ENCODE measurements at places on chromosomes 12 and 14. TPM values are rescaled to one million over a fixed set of nuclear protein-coding genes. Genes with fewer than 3 reads are reported as not detected.

Gene KRT6C
- not detected for total RNA-seq

Gene FOXG1
- total RNA-seq, result not detected

Gene AICDA
- not detected for total RNA-seq

Gene OSBPL8
- 115 TPM for total RNA-seq

Gene DLGAP5
- total RNA-seq, result 72.8 TPM

Gene MYF6
- not detected for total RNA-seq

Gene KRT73
- total RNA-seq, result not detected

Gene SDR9C7
- total RNA-seq, result not detected

GRCh38 chr14:22713631-22713950 lies 52.9 kb upstream of the OXA1L start:
- no peaks in the 10 kb centered on the region for H3K36me3 ChIP-seq
- H3K4me1 ChIP-seq, result peaks cover 16% of the 10 kb centered on the region
- peak overlapping the region; percentile 56 for H3K4me3 ChIP-seq
- DNase-seq, result no peak
- H3K27me3 ChIP-seq, result no peaks in the 10 kb centered on the region

GRCh38 chr14:67311868-67312267 lies 47.7 kb downstream of the ATP6V1D start:
- no peak for DNase-seq
- no peaks in the 10 kb centered on the region for H3K4me1 ChIP-seq
- no peaks in the 10 kb centered on the region for H3K27me3 ChIP-seq
- peaks cover 6% of the 10 kb centered on the region for H3K36me3 ChIP-seq
- H3K4me3 ChIP-seq, result no peak overlapping the region

- H3K36me3 ChIP-seq, result no peaks in the 10 kb centered on the region
- H3K27ac ChIP-seq, result no peak overlapping the region
- DNase-seq, result no peak
- H3K4me3 ChIP-seq, result no peak overlapping the region
Measured at GRCh38 chr14:102472791-102473150, 36.8 kb downstream of the ANKRD9 start.

GRCh38 chr12:46133751-46134150 lies 135.1 kb downstream of the SLC38A1 start:
- DNase-seq, result no peak
- no peak overlapping the region for H3K4me3 ChIP-seq
- H3K27ac ChIP-seq, result no peak overlapping the region
- 0 out of 2 replicates have a peak, but pooled peaks cover 4% of the 10 kb centered on the region for H3K4me1 ChIP-seq
- H3K27me3 ChIP-seq, result no peaks in the 10 kb centered on the region

- no peaks in the 10 kb centered on the region for H3K27me3 ChIP-seq
- no peak overlapping the region for H3K4me3 ChIP-seq
- H3K36me3 ChIP-seq, result no peaks in the 10 kb centered on the region
- DNase-seq, result no peak
Measured at GRCh38 chr12:5210923-5211290, 167.2 kb downstream of the KCNA5 start.

GRCh38 chr14:29220566-29220965 lies 454.0 kb downstream of the FOXG1 start:
- no peak for DNase-seq
- no peaks in the 10 kb centered on the region for H3K36me3 ChIP-seq
- H3K27ac ChIP-seq, result no peak overlapping the region
- H3K4me1 ChIP-seq, result no peaks in the 10 kb centered on the region

- H3K36me3 ChIP-seq, result no peaks in the 10 kb centered on the region
- H3K4me1 ChIP-seq, result no peaks in the 10 kb centered on the region
- no peak overlapping the region for H3K4me3 ChIP-seq
- no peaks in the 10 kb centered on the region for H3K27me3 ChIP-seq
- H3K27ac ChIP-seq, result no peak overlapping the region
Measured at GRCh38 chr12:73678335-73678734, 859.3 kb upstream of the ATXN7L3B start.

- no peaks in the 10 kb centered on the region for H3K36me3 ChIP-seq
- H3K4me1 ChIP-seq, result peaks cover 8% of the 10 kb centered on the region
- no peak for DNase-seq
- no peaks in the 10 kb centered on the region for H3K27me3 ChIP-seq
- no peak overlapping the region for H3K27ac ChIP-seq
- no peak overlapping the region for H3K4me3 ChIP-seq
Measured at GRCh38 chr14:71399057-71399487, 491.8 kb downstream of the PCNX1 start.

DNA sequence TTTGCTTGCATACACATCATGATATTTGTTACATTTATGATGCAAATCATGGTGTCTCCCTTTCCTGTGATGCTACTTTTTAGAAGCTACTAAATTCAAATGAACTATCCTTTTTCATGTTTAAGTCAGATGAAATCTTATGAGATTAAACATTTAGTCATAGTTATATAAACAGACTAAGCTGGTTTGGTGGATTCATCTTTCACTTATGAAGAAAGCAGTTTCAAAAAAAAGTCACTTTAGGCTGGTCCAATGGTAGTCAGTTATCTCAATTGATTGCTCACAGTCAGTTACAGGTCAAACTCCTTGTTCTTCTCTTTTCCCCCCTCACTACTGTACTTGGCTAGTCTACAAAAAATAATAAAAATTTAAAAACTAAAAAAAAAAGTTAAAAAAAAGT lies 19.7 kb downstream of the SYCP3 start:
- no peaks in the 10 kb centered on the region for H3K36me3 ChIP-seq
- H3K27ac ChIP-seq, result no peak overlapping the region
- no peaks in the 10 kb centered on the region for H3K27me3 ChIP-seq
- no peak for DNase-seq
- H3K4me3 ChIP-seq, result no peak overlapping the region
- H3K4me1 ChIP-seq, result no peaks in the 10 kb centered on the region

DNA sequence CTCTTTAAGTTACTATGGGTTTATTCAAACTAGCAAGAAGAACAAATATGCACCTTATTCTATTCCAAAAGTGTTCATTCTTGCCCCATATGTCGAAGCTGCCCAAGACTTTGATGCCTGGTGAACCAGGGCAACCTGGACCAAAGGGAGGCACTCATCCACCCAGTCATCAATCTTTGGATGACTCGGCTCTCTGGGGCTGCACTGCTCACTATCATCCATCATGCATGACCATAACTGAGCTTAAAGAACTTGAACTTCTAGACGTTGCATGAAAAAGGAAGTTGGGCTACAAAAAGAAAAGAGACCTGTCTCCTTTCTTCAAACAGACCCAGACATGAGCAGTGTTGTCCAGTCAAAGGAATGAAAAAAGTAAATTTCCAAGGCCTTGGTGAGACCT lies 1.2 kb downstream of the KRT4 start:
- H3K4me1 ChIP-seq, result no peaks in the 10 kb centered on the region
- DNase-seq, result no peak
- no peak overlapping the region for H3K4me3 ChIP-seq
- peaks cover 10% of the 10 kb centered on the region for H3K27me3 ChIP-seq
- no peak overlapping the region for H3K27ac ChIP-seq
- no peaks in the 10 kb centered on the region for H3K36me3 ChIP-seq

DNA sequence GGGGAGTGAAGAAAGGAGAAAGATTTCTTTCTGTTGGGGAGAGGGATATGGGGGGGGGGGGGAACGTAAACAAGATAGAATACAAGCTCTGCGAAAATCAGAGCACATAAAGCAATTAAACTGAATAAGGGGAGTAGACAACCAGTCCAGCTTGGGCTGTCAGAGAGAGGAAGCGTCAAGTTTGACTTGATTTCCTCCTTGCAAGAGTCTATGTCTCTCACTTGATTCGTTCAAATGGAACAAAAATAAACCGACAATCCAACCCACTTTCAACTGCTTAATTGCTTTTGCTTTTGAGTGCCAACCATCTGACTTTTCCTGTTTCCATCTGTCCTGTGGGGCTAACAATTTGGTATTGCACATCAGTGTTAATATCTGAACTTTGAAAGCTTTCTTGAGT lies 942 bp downstream of the SYT1 start:
- peak overlapping the region; percentile 66 for H3K4me3 ChIP-seq

DNA sequence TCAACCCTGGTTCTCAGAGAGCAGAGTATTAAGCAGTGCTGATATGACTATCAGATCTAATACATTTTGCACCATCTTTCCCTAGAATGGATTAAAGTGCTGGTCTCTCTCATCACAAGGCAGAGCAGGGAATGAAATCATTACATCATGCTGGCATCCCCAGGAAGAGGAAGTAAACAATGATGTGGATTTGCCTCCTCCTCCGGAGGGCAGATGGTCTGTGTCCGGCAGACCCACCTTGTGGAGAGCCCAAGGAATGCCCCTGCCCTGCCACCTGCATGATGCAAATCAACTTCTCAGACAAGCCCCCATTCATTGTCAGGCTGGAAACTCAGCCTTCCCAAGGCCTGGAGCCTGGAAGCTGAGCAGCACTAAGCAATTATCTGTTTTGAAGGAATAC lies 1149.1 kb downstream of the VRK1 start:
- H3K27ac ChIP-seq, result no peak overlapping the region
- no peaks in the 10 kb centered on the region for H3K36me3 ChIP-seq
- no peaks in the 10 kb centered on the region for H3K27me3 ChIP-seq
- no peak overlapping the region for H3K4me3 ChIP-seq
- DNase-seq, result no peak

- no peak overlapping the region for H3K4me3 ChIP-seq
- no peak overlapping the region for H3K27ac ChIP-seq
- peaks cover 2% of the 10 kb centered on the region for H3K36me3 ChIP-seq
Measured at GRCh38 chr12:48352157-48352760, 1.5 kb upstream of the ZNF641 start.

- no peaks in the 10 kb centered on the region for H3K27me3 ChIP-seq
- H3K4me1 ChIP-seq, result peaks cover 14% of the 10 kb centered on the region
Measured at GRCh38 chr14:95193081-95193480, 35.8 kb upstream of the DICER1 start.

- no peak overlapping the region for H3K4me3 ChIP-seq
- H3K36me3 ChIP-seq, result no peaks in the 10 kb centered on the region
- H3K27me3 ChIP-seq, result no peaks in the 10 kb centered on the region
- no peak for DNase-seq
- no peak overlapping the region for H3K27ac ChIP-seq
Measured at GRCh38 chr12:110668480-110669192, 20.3 kb downstream of the HVCN1 start.

DNA sequence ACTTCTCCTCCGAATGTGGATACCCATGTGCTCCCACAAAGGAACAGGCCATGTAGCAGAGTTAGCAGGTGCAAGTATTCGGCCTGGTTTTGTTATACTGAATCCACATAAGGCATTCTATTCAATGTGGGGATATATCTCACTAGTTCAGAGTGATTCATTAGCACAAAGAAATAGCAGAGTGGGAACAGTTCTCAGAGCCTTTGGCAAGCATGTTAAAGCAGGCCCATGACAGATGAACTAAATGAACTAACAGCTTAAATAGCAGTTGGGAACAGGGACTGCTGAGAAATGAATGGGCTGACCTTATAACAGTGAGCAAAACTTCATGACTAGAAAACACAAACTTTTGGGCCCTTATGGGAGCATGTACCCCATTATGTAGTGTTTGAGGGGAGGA lies 352.0 kb downstream of the FLRT2 start:
- H3K4me1 ChIP-seq, result no peaks in the 10 kb centered on the region
- H3K27ac ChIP-seq, result no peak overlapping the region
- no peaks in the 10 kb centered on the region for H3K27me3 ChIP-seq
- H3K36me3 ChIP-seq, result no peaks in the 10 kb centered on the region

DNA sequence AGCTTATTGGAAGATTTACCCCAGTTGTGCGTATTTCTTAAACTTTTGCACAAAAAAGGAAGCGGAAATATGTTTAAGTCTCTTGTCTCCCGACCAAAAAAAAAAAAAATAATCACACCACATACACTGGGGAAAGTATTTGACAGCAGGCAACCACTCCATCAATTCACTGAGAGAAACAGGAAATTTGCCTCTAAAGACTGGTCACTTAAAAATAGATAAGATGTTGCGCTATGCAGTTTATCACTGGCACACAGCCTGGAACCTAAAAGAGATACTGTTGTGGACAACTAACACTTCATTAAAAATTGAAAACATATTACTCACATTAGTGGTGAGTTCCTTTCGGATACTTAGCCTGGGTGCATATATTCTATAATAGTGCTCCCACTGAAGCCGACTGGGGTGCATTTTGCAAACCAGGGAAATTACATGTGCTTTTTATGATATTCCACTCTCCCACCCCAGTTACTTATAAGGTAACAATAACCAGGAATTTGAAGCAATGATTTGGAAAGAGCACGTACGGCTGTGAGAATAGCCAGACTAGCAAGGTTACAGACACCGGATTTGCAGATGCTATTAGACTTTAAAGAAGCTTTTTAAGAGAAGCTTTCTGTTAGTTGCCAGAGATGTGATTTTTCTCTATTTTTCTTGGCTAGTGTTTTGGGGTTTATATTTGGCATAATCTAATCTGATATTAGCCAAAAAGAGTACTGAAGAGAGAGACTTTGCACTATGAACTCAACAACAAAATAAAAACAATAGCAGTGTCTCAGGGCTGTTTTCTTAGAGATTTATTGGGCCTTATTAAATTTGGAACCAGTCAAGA lies 311.5 kb downstream of the NOVA1 start:
- no peaks in the 10 kb centered on the region for H3K4me1 ChIP-seq
- H3K36me3 ChIP-seq, result no peaks in the 10 kb centered on the region
- no peak overlapping the region for H3K4me3 ChIP-seq
- H3K27me3 ChIP-seq, result no peaks in the 10 kb centered on the region
- no peak overlapping the region for H3K27ac ChIP-seq
- no peak for DNase-seq

GRCh38 chr12:111720457-111720856 lies 34.6 kb downstream of the ACAD10 start:
- no peaks in the 10 kb centered on the region for H3K4me1 ChIP-seq
- H3K4me3 ChIP-seq, result no peak overlapping the region
- H3K36me3 ChIP-seq, result peaks cover 16% of the 10 kb centered on the region
- DNase-seq, result no peak
- H3K27ac ChIP-seq, result no peak overlapping the region

DNA sequence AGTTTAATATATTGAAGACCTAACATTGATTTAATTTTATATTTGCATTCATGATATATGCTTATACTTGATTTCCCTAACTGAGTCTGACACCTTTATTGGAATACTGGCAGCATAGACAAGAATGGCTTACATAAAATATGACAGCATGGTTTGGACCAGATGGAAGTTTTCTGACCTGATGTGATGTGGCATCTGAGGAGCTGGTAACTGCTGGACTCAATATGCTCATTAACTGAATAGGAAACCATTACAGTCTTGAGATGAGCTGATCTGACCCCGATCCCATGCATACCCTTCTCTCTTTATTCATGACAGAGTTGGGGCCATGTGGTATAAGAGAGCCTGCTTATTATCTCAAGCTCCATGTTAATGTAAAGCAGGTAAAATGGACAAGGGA lies 604.8 kb upstream of the SEL1L start:
- H3K4me3 ChIP-seq, result no peak overlapping the region
- DNase-seq, result no peak
- H3K36me3 ChIP-seq, result no peaks in the 10 kb centered on the region
- no peak overlapping the region for H3K27ac ChIP-seq

GRCh38 chr12:62772416-62772955 lies 162.5 kb downstream of the PPM1H start:
- no peak for DNase-seq
- H3K4me3 ChIP-seq, result no peak overlapping the region
- no peaks in the 10 kb centered on the region for H3K4me1 ChIP-seq
- no peaks in the 10 kb centered on the region for H3K27me3 ChIP-seq

DNA sequence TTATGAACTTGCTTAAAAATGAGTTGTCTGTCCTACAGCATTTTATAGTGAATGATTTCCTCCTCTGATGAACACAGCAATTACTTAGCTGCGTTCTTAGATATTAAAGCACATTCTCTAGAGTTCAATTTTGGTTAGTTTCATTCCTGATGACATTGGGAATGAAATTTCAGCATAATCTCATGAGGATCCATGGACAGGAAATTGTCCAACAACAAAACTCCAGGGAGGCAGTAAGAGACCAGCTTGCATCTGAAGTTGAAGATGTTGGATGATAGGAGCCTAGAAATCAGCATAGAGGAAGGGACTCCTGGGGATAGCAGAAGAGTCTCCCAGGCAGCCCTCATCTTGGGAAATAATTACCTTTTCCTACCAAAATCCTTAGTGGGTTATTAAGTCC lies 128.7 kb upstream of the RAP1B start:
- no peak overlapping the region for H3K27ac ChIP-seq
- no peaks in the 10 kb centered on the region for H3K27me3 ChIP-seq
- no peaks in the 10 kb centered on the region for H3K36me3 ChIP-seq
- H3K4me1 ChIP-seq, result no peaks in the 10 kb centered on the region
- DNase-seq, result no peak
